ENCODE measurements at places on chromosomes 4 and X.

DNA sequence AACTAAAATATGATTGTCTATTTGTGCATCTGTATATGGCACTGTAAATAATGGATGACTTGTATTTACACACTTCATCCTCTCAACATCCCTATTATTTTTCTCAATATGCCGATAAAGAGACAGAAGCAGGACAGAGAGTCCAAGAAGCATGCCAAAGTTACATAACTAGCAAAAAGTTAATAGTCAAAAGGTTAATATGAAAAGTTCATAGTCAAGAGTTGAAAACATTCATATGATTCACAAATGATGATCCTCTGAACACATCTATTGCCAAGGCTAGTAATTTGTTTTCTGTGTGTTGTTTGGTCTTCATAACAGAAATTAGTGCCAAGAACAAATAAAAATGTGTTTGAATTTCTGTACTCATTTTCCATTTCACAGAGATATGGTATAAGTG lies 231.0 kb downstream of the ADAMTS3 start:
- DNase-seq: no peak

GRCh38 chr4:73844345-73844744 lies 7.9 kb downstream of the CXCL6 start:
- DNase-seq: no peak

DNA sequence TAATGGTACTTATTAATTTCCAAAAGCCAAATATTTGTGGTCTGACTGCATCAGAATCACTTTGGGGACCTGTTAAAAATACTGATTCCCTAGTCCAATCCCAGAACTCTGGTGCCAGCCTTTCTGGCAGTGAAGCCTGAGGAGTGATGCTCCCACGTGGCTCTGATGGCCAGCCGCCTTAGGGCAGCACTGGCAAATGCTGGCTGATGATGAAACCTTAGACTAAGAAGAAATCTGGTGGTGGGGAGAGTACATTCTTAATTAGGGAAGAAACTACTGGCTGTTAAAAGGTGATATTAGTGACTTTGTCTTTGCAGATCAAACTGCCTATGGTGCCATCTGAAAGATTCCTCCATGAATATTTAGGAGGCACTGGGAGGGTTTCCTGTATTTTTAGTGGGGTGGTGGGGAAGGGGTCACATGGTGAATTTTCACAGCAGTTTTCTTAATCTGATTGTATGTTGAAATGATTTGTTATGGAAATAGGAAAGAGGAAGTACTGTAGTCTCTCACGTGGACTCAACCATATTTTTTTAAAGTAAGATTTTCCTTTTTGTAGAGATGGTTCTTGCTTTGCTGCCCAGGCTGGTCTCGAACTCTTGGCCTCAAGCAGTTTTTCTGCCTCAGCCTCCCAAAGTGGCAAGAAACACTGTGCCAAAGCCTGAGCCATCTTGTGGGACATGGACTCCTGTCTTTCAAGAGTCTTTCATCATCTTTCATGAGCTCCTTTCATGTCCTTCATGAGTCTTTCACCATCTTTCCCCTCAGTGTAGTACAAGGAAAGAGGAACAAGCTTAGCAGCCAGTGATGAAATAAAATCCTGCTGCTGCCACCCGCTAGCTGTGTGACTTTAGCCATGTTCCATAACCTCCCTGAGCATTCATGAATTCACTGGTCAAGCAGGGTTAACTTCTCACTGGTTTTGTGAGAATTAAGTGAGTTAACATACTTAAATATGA lies 90.8 kb downstream of the ZNF330 start:
- DNase-seq: no peak

DNA sequence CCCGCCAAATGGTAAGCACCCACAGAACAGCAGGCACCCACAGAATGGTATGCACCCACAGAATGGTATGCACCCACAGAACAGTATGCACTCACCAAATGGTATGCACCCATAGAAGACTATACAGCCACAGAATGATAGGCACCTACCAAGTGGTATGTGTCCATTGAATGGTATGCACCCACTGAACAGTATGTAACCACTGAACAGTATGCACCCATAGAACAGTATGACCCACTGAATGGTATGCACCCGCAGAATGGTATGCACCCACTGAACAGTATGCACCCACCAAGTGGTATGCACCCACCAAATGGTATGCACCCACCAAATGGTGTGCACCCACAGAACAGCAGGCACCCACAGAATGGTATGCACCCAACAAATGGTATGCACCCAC lies 40.1 kb downstream of the CCDC149 start:
- DNase-seq: no peak

- peak; percentile 25 for DNase-seq
These were observed 54.5 kb upstream of the FBXW7 start for GRCh38 chr4:152590179-152591031.

DNA sequence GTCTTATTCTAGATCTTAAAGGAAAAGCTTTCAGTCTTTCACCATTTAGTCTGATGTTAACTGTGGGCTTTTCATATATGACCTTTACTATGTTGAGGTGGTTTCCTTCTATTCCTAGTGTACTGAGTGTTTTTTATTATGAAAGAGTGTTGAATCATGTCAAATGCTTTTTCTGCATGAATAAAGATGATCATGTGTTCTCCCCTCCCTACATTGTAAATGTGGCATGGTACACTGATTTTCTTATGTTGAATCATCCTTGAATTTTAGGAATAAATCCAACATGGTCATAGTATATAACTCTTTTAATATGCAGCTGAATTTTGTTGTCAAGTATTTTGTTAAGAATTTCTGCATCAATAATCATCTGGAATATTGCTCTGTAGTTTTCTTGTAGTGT lies 4.3 kb downstream of the CLGN start:
- DNase-seq: no peak

GRCh38 chr4:39514888-39515401 lies 12.3 kb downstream of the UGDH start:
- DNase-seq: no peak

DNA sequence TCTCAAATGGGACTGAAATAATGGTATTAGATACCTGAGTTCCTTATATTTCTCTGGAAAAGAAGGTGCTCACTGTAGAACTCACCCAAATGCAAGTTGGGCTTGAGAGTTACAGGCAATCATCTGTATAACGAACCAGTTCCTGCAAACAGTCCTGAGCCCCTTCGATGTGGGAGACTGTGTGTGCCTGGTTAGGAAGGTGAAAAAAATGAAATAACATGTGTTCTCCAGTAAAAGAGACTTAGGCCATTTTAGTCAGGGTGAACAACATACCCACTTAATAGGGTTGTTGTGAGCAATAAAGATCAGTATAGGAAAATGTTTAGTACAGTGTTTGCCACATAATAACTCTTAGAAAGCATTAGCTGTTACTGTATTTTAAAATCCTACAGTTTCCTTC lies 23.4 kb downstream of the STIM2 start:
- no peak for DNase-seq

DNA sequence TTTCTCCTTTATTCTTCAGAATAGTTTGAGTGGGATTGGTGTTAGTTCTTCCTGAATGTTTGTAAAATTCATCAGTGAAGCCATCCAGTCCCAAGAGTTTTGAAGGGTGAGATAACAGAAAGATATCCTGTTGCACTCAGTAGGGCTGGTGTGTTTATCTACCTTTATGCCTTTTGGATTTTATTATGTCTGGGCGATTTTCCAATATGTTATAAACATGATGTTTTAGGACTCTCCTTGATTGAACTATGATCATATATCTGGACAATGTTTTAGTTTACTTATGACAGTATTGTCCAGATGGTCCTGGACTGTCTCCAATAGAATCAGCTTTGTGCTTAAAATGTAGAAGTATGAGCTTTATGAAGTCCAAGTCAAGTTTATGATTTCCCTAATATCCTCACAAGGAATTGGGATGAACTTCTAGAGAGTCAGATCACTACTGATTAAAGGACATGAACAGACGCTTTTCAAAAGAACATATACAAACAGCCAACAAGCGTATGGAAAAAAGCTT lies 77.6 kb upstream of the ITM2A start:
- DNase-seq: no peak

DNA sequence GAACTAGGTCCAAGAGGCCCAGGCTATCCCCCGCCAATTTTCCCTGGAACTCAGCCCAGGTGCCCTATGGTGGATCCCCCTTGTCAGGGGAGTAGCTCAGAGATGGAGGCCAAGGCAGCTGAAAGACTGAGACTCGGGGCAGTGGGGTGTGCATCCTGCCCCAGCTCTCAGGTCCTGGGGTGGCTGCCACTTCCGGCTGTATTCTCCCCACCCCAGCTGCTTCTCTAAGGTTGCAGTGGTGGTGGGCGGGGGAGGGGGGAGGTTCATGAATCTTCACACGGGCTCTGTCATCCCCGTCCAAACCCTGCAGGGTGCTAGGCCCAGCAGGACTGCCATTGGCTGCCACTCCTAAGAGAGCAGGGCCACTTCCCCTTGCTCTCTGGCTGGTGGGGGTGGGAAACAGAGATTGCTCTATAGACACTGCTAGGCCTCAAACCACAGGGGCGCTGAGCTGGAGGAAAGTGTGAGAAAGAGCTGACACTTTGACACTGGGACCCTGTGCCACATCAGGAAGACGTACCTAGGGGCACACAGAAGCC lies 1.5 kb downstream of the SASH3 start:
- DNase-seq: no peak

DNA sequence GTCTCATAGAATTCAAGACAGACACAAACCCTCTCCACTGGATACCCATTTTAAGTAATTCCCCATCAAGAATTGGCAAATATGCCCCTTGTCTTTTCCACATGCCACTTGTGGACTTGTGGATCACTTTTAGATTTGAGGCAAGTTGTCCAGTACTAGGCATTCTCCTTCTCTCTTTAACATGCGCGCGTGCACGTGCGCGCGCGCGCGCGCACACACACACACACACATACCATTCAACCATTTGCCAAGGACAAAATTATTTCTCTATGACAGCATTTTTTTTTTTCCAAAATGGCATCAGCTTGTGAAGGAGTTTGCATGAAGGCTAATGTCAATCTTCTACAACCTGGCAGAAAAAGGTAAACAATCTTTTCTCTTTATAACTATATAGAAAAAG lies 1325.7 kb upstream of the IGFBP7 start:
- DNase-seq: no peak

- DNase-seq: no peak
These were observed 29.1 kb downstream of the TRAPPC11 start for GRCh38 chr4:183688216-183688615.

- no peak for DNase-seq
These were observed 25.7 kb downstream of the TACC3 start for GRCh38 chr4:1746919-1747602.

DNA sequence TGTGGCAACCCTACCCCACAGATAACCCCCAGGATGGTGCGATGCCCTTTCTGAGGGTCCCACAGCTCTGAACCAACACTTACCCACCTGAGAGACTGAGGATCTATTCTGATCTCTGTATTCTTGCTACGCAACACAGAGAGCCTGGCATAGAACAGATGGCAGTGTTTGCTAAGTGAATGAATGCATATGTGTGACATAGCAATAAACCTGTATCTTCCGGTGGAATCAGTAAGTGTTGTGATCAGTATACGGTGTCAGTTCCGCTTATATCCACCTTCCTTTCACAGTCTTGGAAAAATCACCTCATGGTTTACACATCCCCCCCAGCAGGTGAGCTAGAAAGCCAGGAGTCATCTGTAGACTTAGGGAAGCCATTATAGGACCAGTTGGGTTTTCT lies 5.9 kb upstream of the HSD17B10 start:
- peak; percentile 79 for DNase-seq

- DNase-seq: peak; percentile 86
These were observed at the start of gene AADAT for GRCh38 chr4:170089668-170090351. Gene AADAT, minus strand, starts transcription at chr4:170089956. Its CDS starts 266 bp downstream, at chr4:170089690.
